ENCODE measurements at places on chromosomes 13 and 19. TPM values are rescaled to one million over a fixed set of nuclear protein-coding genes. Genes with fewer than 3 reads are reported as not detected.

DNA sequence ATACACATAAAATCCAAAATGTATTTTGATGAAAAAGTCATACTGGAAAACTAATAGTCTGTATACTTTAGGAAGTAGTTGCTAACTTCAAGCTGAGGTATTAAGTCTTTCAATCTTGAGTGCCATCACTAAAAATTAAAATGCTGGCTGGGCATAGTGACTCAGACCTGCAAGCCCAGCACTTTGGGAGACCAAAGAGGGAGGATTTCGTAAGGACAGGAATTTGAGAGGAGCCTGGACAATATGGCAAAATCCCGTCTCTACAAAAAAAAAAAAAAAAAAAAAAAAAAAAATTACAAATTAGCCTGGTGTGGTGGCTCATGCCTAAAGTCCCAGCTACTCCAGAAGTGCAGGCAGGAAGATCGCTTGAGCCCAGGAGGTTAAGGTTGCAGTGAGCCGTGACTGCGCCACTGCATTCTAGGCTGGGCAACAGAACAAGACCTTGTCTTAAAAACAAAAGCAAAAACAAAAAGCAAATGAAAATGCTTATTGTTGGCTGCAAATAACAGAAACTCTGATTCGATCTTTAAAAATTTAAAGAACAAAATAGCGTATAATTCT, 1994.2 kb upstream of the PCDH20 start:
- DNase-seq = no peak

- no peak for DNase-seq
Observed at GRCh38 chr13:73935991-73936390, 198.2 kb downstream of the KLF12 start.

DNA sequence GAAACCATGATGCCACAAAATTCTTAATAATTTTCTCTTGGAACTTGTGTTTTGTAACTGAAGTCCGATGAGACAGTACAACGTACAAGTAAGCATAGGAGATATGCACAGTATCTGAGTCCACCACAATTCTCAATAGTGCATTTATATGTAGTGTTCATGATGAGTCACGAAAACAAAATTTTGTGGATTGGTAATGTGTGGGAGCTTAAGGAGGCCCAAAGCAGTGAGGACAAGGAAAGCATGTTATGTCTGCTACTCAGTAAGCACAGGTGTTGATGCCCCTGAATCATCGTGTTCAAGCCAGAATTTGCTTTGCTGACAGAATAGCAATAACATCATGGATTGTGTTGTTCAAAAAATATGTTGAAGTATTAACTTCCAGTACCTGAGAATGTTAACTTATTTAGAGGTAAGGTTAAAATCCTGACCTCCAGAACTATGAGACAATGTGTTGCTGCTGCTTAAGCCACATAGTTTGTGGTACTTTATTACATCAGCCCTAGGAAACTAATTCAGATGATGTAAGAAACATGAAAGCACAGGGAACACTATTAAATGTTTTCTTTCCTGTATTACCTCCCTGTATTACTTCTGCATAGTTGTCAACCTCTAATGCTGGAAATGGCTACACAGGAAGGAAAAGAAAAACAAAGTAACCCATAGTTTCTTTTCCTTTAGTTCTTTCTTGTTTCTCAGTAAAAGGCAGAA, 201.3 kb downstream of the SLITRK6 start:
- no peak for DNase-seq

DNA sequence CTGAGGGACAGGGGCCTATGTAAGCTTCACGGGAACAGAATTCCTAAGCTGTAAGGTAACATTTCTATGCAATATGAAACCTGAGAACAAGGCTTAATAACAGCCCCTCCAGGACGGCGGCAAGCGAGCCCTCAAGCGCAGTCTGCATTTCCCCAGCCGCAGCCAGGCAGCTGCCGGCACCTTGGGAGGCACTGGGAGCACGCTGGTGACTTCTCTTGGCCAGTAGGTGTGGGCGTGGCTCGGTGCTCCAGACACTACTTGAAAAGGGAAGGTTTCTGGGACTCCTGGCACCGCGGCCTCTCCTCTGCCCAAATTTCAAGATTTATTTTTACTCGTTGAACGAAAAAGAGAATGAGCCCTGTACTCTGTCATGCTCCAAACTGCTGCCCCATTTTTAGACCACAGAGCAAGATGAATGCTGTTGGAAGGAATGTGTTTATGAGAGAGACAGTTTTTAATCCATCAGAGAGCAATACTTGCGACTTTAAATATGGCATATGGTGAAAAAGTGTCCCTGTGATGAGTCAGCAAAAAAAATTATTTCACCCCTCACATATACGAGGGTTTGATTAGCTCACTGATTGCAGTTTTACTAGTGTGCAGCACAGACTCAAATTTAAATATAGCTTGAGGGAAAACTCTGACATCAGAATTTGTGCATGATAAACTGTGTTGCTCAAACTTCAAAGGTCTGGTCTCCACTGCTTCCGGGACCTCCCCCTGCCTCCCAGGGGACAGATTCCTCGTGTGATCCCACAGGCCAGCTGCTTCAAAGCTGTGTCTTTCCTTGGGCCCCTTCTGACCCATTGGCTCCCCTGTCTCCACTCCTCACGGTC, 81.2 kb downstream of the COL4A2 start:
- DNase-seq = peak; percentile 75

GRCh38 chr13:113218586-113218985, 9.2 kb downstream of the CUL4A start:
- DNase-seq = no peak

- DNase-seq = peak; percentile 89
Observed at GRCh38 chr13:110108348-110109139, 198.4 kb downstream of the COL4A1 start.

DNA sequence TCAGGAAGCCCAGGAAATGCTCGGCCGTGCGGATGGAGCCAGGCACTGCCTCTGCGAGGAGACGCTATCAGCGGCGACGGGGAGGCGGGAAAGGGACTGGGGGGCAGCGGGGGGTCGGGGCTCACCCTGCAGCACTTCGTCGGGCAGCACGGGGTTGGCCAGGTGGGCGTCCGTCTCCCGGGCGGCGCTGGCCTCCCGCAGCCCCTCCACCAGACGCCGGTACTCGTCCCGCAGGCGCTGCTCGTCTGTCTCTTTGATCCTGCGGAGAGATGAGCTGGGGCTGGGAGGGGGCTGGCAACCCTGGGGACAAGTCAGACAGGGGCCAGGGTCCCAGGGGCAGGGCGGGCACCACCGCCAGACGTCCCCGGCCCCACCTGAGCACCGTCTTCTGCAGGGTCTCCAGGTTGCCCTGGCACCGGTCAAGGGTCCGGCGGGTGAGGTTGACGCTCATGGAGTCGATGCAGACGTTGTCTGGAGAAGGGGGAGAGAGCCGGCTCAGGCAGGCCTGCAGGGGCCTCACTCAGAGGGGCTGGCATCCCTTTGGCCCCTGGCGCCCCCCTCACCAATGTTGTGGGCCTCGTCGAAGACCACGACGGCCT, 6.4 kb downstream of the ERCC2 start:
- peak; percentile 67 for DNase-seq

- no peak for DNase-seq
Observed at GRCh38 chr13:65456150-65456912, 1773.8 kb downstream of the PCDH9 start.

DNA sequence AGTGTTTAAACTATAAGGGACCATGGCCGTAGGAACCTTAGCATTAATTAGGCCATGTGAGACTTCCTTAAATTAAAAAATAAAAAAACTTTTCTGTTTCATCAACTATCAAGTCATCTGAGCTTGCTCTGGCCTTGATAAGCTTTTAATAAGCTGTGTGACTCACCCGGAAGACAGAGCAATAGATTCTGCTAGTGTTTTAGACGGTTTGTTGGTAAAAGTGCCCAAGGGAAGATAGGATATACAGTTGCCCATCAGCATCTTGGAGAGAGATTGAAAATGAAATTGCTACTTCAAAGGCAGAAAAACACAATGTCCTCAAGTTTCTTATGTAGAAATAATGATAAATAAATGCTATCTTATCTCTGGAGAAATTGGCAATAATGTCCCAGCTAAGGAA, 31.2 kb upstream of the RCBTB2 start:
- no peak for DNase-seq

DNA sequence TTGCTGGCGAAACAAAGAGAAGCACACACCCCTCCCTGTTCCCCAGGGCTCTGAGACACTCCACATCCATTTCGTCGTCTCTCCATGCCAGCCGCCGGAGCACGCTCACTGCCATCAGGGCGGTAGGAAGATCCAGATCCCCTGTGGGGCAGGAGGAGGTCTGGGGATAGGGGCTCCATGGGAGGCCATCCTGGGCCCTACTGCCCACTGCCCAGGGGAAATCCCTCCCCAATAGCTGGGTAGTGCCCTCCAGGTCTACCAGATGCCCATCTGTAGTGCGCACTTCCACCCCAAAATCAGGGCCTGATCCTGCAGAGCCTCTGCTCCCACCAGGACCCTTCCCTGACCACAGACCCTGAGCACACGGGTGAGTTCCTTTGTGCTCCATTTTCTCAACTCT, 80.3 kb downstream of the EFNB2 start:
- no peak for DNase-seq

DNA sequence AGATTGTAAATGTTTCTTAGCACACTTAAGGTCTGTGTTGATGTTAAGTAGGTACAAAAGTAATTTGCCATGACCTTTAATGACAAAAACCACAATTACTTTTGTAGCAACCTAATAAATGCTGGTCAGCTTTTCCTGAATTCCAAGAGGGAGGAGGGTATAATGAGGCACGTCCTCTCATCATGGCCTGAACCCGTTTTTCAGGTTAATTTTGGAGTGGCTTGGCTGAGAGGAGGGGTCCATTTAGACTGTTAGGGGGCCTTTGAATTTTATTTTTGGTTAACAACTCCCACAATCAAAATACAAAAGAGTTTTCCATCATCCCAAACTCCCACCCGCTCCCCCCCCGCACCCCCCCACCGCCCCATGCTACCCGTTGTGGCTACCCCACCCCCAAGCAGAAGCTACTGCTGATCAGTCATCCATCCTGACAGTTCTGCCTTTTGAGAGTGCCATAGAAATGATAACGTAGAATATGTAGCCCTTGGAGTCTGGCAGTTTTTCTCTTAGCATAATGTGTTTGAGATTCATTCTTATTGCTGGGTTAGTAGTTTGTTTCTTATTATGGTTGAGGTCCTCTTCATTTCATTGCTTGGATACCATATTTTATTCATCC, 14.4 kb upstream of the PLEKHF1 start:
- DNase-seq = no peak

- no peak for DNase-seq
Observed at GRCh38 chr13:68944272-68944671, 1163.4 kb upstream of the ATXN8OS start.

- DNase-seq = peak; percentile 91
Observed at GRCh38 chr19:57814505-57815246, at the start of gene ZNF552. TSS of gene ZNF552 (minus strand) at chr19:57814913. CDS start at chr19:57814743, 170 bp downstream.

GRCh38 chr13:42173789-42174343, 98.1 kb upstream of the AKAP11 start:
- no peak for DNase-seq

The FFAR1 gene
- not detected for total RNA-seq

The KLHL1 gene
- not detected for total RNA-seq

The CD22 gene
- total RNA-seq = 0.19 TPM

The TNFAIP8L1 gene
- total RNA-seq = 4.4 TPM

The PRR22 gene
- total RNA-seq = 1.3 TPM

The ZNF98 gene
- not detected for total RNA-seq

The TSHZ3 gene
- 3.5 TPM for total RNA-seq
